ENCODE measurements at places on chromosomes 5 and 9. TPM values are rescaled to one million over a fixed set of nuclear protein-coding genes. Genes with fewer than 3 reads are reported as not detected.

GRCh38 chr9:105708405-105708804, 14.1 kb downstream of the TMEM38B start:
- no peaks in the 10 kb centered on the region for H3K27me3 ChIP-seq
- H3K27ac ChIP-seq: no peak overlapping the region
- DNase-seq: no peak
- H3K36me3 ChIP-seq: no peaks in the 10 kb centered on the region
- H3K4me1 ChIP-seq: no peaks in the 10 kb centered on the region

DNA sequence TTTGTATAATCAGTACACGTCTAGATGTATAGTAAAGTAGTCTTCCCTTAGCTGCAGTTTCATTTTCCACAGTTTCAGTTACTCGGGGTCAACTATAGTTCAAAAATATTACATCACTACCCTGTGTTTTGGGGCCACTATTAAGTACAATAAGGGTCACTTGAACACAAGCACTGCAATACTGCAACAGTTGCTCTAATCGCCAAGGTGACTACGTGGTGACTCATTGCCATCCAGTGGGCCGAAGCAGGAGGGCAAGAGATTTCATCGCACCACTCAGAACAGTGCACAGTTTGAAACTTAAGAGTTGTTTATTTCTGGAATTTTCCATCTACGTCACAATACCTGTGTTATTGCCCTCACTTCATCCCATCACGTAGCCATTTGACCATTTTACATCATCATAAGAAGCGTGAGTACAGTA, at the start of gene ARL14EPL:
TSS of gene ARL14EPL (plus strand) at position 379 of the 424 bp plus-strand sequence. CDS start 18,994 bp downstream, outside the sequence.
- no peak within 1 kb of the TSS for H3K27ac ChIP-seq
- no peak within 1 kb of the TSS for H3K4me3 ChIP-seq
- H3K4me1 ChIP-seq: no peaks in the 10 kb centered on the region
- H3K27me3 ChIP-seq: no peaks in the 10 kb centered on the region
- DNase-seq: no peak

- no peaks in the 10 kb centered on the region for H3K27me3 ChIP-seq
- no peaks in the 10 kb centered on the region for H3K4me1 ChIP-seq
- no peak for DNase-seq
- H3K27ac ChIP-seq: no peak overlapping the region
Measured at GRCh38 chr5:40033411-40033810, 608.6 kb upstream of the DAB2 start.

GRCh38 chr5:177087398-177088005, 787 bp downstream of the FGFR4 start:
- peak overlapping the region; percentile 83 for H3K27ac ChIP-seq
- peak overlapping the region; percentile 54 for H3K4me3 ChIP-seq
- H3K4me1 ChIP-seq: no peaks in the 10 kb centered on the region
- H3K27me3 ChIP-seq: no peaks in the 10 kb centered on the region
- no peak for DNase-seq

CDH12 gene
- total RNA-seq: not detected

Data from colonic mucosa (tissue), 4 donors.